T-helper 1 cell treated with Interleukin-12 subunit alpha and Interleukin-12 subunit beta and Interleukin-4 antibody, amounts not matched to agents 30 ng/mL and 1 ng/mL, for 36 hours (primary cell): ENCODE measurements at places on chromosomes 7 and 10. TPM values are rescaled to one million over a fixed set of nuclear protein-coding genes. Genes with fewer than 3 reads are reported as not detected.

The HTR7 gene
- total RNA-seq, result not detected in 2 replicates

The CRHR2 gene
- not detected in 2 replicates for total RNA-seq

The TRIL gene
- total RNA-seq, result 0.44 and 0.47 TPM in 2 replicates

The ZNF789 gene
- 27.5 and 28.5 TPM in 2 replicates for total RNA-seq

The MGAM2 gene
- not detected in 2 replicates for total RNA-seq

The ZNF736 gene
- 22.4 and 23.2 TPM in 2 replicates for total RNA-seq

The CUBN gene
- total RNA-seq, result 0.39 and 1.4 TPM in 2 replicates

The SH3PXD2A gene
- total RNA-seq, result 19.0 and 19.3 TPM in 2 replicates

The DNAH11 gene
- 2.2 and 2.3 TPM in 2 replicates for total RNA-seq

The TMEM270 gene
- total RNA-seq, result not detected in 2 replicates

The GIMAP4 gene
- total RNA-seq, result 472 and 476 TPM in 2 replicates

The UCN3 gene
- not detected in 2 replicates for total RNA-seq

The WNT8B gene
- total RNA-seq, result 0.20 TPM in 1 of 2 replicates, not detected in the other

The UPK3B gene
- total RNA-seq, result 0.46 and 2.0 TPM in 2 replicates

The MKX gene
- total RNA-seq, result 0.17 TPM in 1 of 2 replicates, not detected in the other

The LIPN gene
- total RNA-seq, result not detected in 2 replicates

The IFIT2 gene
- 2.4 and 2.5 TPM in 2 replicates for total RNA-seq

The PTER gene
- total RNA-seq, result 9.6 and 9.8 TPM in 2 replicates

The SSMEM1 gene
- not detected in 2 replicates for total RNA-seq

The NKX1-2 gene
- total RNA-seq, result not detected in 2 replicates

The HOXA13 gene
- not detected in 2 replicates for total RNA-seq

The ZNF37A gene
- 24.3 and 25.8 TPM in 2 replicates for total RNA-seq
